NK-92 treated with Interleukin-12 subunit alpha and Interleukin-12 subunit beta, amount 100 ng/mL, for 24 hours (cell line): ENCODE measurements at places on chromosomes 7 and 10.

DNA sequence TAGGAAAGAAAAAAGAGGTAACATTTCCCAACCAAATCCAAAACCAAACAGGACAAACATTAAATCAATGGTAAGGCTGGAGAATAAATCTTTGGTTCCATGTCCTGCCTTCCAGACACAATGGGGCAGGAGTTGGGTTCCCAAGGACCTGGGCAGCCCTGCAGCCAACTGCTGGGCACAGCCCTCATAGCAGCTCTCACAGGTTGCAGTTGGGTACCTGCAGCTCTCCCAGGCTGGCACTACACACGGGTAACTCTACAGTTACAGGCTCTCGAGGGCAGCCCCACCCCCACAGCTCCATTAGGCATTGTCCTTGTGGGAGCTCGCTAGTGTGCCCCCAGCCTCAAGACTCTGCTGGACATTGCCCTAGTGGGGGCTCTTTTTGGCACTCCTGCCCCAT lies 7.5 kb downstream of the GRB10 start:
- no peak for DNase-seq

DNA sequence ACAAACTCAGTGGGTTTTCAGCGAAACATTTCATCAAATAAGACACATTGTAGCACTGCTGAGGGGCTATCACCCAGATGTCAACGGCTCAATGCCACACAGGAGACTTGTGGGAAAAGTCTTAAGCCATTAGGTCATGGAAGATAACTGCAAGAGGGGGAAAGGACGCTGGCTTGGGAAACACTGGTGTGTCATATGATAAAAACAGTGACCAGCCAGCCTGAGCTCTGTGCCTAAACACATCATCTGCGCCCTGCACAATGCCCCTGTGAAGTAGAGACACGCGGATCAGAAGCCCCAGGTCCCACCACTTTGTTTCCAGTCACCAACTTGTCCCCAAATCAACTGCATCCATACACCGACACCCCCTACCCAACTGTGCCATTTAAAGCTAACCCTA lies 116.7 kb downstream of the TNS3 start:
- no peak for DNase-seq

DNA sequence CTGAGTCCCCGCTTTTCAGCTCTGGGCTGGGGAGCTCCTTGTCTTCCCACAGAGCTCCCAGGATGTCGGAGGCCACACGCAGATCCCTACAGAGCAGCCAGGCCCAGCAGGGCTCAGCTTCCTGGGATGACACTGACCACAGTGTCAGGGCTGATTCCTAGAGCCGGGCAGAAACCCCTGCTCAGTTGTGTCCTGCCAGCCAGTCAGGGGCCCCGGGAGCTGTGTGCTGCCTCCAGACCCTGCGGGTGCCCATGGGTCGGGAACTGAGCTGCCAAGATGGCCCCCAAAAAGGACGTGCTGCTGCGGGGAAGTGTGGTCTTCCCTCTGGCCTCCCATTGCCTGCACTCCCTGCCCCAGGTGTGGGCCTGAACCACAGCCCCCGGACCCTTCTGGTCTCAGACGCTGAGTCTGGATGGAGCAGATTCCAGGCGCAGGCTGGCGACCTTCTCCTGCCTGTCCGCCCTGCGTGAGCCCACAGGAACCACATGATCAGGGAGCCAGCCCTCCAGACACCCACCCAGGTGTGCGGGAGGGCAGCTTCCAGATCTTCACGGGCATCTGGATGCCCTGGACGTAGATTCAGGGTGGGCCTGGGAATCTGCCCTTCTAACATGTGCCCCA lies 217.4 kb downstream of the MAD1L1 start:
- no peak for DNase-seq

- no peak for DNase-seq
Measured at GRCh38 chr10:74955796-74956195, 129.4 kb downstream of the KAT6B start.

GRCh38 chr10:24467605-24468004 lies 256.1 kb downstream of the ARHGAP21 start:
- DNase-seq = no peak

GRCh38 chr7:94323844-94324243 lies 70.9 kb upstream of the COL1A2 start:
- DNase-seq = no peak

GRCh38 chr10:29897999-29898716 lies 161.2 kb downstream of the JCAD start:
- DNase-seq = no peak

DNA sequence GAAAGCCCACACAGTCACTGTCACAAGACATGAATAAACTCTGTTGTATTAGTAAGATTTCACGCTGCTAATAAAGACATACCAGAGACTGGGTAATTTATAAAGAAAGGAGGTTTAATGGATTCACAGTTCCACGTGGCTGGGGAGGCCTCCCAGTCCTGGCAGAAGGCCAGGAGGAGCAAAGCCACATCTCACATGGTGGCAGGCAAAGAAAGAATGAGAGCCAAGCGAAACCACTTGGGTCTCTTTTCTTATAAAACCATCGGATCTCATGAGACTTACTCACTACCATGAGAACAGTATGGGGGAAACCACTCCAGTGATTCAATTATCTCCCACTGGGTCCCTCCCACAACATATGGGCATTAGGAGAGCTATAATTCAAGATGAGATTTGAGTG lies 110.2 kb downstream of the ST8SIA6 start:
- DNase-seq = no peak

- no peak for DNase-seq
Measured at GRCh38 chr7:51134013-51134441, 182.6 kb downstream of the COBL start.

DNA sequence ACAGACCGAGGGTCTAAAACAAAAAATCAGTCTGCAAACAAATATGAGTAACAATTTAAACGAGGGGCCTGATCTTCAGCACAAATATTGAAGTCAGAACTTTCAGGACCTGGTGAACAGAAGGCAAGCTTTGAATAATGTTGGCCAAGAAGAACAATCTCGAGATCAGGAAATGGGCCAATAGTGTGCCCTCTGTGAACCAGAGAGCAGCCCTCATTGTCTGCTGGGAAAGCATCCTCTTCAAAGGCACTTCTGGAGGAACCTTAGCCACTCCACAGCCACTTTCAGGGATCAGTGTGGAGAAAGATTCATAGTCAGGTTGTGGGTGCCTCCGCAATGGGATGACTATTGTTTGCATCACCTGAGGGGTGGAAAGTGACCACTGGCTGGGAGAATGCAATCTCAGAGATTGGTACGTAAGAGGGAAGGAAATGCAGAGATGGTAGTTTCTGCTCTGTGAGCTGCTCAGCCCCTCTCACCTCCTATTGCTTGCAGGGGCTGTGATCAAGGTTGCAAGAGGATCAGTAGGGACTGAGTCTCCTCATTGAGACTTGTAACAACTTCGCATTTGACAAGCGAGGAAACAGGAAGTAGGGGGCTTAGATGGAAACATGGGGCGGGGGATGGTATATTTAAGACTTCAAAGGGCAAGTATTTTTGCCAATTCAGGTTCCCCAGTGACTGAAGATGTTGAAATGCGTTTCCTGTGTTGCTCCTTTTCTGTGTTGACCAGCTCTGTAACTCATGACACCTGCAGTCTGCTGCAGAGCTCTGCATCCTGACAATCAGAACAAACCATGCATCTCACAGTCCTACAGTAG lies 28.4 kb upstream of the IFRD1 start:
- peak; percentile 73 for DNase-seq

DNA sequence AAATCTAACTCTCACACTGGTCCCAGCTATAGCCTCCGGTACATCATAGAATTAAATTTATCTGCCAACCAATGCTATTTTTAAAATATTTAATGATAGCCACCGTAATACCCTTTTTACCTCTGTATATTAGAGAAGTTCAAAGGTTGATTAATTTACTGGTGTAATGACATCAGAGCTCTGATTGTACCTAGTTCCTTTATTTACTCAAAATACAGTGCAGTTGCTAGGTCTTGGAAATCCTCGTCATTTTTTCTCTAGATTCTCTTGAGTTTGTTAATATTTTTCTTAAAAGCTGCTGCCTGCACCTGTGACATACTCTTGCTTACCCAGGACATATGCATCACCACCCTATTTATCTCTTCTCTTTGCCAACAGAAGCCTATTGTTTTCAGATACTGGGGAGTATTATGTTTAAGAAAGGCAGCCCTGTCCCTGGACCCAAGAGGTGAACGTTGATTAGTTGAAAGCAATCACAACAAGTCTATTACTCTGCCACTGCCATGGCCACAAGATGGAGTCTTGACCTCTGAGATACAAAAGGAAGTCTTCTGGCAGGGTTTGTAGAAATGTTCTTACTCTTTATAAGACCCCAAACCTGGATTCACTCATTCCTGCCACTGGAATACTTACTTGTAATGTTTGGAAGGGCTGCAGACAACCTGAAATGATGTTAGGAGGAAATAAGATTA lies 25.6 kb upstream of the TMEM26 start:
- no peak for DNase-seq

DNA sequence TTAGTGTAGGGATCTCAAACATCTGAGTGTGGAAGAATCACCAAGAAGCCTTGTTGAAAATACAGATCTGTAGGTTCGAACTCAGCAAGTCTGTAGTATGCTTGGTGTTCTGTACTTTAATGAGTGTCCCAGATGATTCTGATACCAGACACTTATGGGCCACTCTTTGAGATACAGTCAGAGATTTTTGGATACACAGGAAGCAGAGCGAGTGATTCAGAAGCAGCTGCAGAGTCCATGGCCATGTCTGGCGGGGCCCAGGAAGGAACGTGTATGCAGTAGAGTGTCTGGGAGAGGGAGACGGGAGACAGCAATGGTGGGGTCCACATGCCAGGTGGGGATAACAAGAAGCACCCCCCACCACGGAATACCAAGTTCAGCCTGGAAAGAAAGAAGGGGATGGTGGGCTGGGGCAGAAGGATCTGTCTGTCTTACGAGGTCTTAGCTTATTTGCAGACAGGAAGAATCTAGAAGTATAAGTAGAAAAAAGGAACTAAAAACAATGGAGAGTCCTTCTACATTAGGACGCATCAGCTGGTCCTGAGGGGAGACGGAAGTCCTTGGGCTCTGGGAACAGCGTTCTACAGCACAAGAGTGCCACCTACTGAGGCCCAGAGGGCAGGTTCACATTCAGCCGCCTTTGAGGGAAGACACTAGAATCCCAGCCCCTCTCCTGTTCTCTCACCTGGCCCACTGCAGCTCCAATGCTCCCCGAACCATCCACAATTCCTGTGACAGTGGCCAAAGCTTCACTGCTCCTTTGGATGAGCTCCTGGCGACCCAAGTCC lies 55.4 kb downstream of the SLC37A3 start:
- no peak for DNase-seq

- DNase-seq = no peak
Measured at GRCh38 chr10:102302611-102303010, 57.3 kb downstream of the GBF1 start.

DNA sequence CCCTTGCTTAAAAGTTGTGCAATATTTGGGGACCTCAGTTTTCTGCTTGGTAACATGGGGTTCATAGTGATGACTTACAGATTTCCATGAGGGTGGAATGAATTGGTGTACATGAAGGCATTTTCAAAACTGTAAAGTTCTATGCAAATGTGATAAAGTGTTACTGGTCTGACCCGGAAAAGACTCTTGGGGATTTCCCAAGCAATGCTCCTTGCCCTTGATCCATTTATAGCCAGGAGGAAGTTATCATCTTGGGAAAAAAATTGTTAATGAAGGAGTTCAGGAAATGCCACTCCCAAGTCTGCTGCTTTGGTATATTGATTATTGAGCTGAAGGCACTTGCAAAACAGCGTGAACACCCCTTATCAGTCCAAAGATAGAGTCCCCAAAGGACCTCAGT lies 96.3 kb upstream of the ZPBP start:
- DNase-seq = no peak

DNA sequence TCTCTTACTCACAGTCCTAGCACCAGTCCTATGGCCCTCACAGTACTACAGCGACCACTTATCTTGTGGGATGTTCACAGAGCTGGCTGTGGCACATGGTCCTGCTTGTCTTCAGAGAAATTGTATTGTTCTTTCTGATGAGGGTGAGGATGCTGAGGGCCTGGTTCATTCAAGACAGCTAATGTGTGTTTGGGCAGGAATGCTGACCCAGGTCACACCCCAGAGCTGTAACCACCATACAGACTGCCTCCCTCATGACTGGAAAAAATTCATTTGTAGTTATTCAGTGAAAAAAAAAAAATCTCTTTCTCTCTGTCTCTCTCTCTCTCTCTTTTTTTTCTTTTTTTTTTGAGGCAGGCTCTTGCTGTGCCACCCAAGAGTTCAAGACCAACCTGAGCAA lies 83.5 kb downstream of the KLF6 start:
- DNase-seq = no peak

- no peak for DNase-seq
Measured at GRCh38 chr7:29610086-29610485, 46.5 kb downstream of the PRR15 start.

GRCh38 chr7:108254259-108254658 lies 124.1 kb upstream of the LAMB4 start:
- DNase-seq = no peak

- DNase-seq = no peak
Measured at GRCh38 chr10:20233423-20233822, 417.2 kb downstream of the PLXDC2 start.

DNA sequence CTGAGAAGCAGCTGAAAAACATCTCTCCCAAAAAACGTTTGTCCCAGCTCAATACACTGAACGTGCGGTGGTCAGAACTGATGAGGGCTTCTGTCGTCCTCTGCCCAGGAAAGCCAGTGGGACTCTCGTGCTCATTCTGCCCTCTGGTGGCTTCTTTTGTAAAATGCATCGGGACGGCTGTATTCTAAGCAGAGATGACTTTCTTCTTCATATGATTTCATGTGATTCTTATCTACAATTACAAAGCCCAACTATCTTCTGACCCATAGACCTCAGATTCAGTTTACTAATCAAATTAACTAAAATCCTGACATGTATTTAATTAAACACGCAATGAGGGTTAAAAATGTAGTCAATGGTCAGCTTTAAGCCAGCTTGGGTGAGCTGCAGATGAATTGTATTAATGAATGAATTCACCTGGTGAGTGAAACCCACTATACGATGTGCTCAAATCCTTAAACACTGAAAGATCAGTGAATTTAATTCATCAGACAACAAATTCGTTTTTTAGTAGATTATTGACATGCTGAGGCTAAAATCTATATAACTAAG lies 117.6 kb upstream of the FAM204A start:
- peak; percentile 26 for DNase-seq

DNA sequence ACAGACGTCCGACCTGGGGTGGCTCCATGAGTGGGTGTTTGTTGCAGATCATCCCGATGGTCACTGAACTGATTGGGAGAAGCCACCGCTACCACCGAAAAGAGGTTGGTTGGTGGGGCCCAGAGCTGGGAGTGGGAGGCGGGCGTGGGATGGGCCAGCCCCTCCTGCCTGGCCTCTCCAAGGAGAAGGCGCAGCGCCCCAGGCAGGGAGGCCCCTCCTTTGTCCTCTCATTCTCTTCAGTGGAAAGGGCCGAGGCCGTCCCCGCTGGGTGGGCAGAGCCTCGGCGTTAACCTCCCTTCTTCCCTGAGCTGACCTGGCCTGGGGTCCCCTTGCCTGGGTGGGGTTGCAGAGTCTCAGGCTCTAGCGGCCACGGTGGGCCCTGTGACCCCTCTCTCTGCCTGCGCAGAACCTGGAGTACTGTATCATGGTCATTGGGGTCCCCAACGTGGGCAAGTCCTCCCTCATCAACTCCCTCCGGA lies 5.2 kb downstream of the MTG1 start:
- no peak for DNase-seq

- DNase-seq = no peak
Measured at GRCh38 chr10:24346877-24347519, 138.1 kb downstream of the KIAA1217 start.

GRCh38 chr10:25522946-25523608 lies 348.3 kb downstream of the GPR158 start:
- no peak for DNase-seq
